Lower lobe of right lung (tissue), 2 donors: ENCODE measurements at places on chromosomes 11 and 22.
A peak's percentile ranks its signal among the peaks of the same experiment; 100 is the strongest.

GRCh38 chr11:113705871-113706655, at the start of gene TMPRSS5:
TMPRSS5 (minus strand) TSS chr11:113706308; CDS start chr11:113706224, 84 bp downstream.
- DNase-seq = no peak

DNA sequence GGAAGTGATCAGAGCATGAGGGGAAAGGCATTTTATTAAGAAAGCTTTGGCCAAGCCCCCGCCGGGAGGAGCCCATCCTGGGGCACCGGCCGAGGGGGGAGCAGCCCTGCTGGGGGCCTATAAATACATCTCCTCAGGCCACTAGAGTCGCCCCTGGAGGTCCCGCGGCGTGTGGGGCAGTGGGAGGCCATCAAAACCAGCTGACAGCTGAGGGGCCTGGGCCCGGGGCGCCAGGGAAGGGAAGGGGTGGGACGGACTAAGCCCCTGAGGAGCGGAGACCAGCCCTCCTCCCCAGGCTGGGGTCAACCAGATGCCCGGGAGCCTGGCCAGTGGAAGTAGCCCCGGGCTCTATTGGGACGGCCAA, 13.1 kb downstream of the SCARF2 start:
- no peak for DNase-seq

DNA sequence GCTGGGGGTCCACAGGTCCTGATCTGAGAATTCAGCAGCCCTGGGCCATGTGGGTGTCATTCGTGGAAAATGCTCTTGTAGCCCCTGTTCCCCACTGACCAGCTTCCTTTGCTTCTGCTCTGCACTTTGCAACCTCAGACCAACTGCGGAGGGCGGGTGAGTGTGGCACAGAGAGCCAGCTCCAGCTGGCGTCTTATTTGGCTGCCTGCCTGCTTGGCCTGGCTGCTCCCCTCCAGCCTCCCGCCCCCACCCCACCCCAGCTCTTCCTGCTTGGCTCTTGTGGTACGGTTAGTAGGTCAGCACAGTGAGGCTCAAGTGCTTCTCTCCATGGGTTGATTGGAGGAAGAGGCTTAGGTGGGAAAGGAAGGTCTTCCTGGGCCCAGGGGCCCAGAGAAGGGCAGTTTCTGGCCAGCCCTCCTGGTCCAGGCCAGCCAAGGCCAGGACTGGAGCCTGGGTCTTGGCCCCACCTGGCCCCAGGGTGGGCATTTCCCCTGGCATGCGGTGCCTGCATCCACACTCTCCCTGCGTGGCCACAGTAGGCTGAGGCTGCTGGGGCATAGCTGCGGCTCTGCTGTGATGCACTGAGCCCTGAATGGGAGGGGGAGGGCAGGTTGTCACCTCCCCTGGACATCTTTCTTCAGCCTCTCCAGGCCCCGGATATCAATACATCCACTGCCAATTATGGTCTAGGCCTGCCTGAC, 26.5 kb downstream of the MYO7A start:
- no peak for DNase-seq

- DNase-seq = no peak
These were observed 113.6 kb downstream of the MICAL3 start for GRCh38 chr22:17910561-17911311.

DNA sequence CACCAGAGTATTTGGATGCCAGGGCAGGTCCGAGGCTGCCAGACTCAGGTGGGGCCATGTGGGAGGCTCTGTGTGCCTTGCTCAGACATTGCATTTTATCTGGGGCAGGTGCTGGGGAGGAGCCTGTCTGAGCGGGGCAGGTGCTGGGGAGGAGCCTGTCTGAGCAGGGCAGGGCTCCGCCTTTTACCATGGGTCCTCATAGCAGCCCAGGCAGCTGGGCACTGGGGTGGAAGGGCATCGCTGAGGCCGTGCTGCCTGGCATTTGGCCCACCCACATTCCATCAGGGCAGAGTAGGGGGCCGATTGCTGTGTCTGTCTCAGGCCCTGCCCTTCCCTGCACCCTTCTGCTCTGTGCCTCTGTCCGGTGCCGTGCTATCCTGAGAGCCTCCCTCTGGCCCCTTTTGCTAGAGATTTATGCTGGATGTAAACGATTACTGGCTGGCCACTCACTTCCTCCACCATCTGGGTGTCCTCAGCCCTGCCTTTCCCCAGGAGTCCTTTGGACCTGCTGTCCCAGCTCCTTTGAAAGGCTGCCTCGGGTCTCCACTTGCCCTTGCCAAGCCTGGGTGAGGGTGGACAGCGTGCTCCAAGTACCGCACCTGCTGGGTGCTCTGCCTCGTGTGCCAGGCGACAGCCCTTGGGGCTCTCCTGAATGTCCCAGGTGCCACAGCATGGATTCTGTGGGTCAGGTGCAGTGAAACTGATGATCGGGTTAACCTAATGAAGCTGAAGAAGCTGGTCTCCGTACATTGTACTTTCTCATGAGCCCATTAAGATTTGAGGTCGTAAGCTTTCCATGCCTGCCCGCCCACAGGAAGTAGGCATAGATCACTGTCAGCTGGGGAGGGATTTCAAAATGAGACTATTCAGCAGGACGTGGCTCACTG, 281.6 kb downstream of the TBC1D22A start:
- peak; percentile 47 for DNase-seq
